SIG-M5 (cell line): ENCODE measurements at places on chromosomes 2 and 18.

DNA sequence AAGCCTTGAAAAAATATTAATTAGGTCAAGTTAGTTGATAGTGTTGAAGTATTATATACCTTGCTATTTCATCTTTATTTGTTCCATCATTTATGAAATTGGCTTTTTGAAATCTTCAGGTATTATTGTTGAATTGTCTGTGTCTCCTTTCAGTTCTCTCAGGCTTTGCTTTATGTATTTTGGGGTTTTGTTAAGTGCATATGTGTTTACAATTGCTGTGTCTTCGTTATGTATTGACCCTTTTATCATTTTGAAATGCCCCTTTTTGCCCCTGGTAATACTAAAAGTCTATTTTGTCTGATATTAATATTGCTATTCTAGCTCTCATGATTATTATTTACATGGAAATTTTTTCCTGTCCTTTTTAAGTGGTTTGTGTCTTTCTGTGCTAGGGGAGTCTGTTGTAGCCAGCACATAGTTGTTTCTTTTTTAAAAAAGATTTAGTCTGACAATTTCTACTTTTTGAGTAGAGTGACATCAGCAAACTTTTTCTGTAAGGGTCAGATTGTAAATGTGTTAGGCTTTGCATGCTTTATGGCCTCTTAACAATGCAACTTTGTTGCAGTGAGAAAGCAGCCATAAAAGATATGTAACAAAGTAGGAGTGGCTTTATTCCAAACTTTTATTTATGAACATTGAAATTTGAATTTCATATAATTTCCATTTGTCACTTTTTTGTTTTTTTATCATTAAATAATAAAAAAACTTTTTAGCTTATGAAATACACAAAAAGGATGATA, 19.9 kb downstream of the SOCS6 start:
- DNase-seq, result no peak

DNA sequence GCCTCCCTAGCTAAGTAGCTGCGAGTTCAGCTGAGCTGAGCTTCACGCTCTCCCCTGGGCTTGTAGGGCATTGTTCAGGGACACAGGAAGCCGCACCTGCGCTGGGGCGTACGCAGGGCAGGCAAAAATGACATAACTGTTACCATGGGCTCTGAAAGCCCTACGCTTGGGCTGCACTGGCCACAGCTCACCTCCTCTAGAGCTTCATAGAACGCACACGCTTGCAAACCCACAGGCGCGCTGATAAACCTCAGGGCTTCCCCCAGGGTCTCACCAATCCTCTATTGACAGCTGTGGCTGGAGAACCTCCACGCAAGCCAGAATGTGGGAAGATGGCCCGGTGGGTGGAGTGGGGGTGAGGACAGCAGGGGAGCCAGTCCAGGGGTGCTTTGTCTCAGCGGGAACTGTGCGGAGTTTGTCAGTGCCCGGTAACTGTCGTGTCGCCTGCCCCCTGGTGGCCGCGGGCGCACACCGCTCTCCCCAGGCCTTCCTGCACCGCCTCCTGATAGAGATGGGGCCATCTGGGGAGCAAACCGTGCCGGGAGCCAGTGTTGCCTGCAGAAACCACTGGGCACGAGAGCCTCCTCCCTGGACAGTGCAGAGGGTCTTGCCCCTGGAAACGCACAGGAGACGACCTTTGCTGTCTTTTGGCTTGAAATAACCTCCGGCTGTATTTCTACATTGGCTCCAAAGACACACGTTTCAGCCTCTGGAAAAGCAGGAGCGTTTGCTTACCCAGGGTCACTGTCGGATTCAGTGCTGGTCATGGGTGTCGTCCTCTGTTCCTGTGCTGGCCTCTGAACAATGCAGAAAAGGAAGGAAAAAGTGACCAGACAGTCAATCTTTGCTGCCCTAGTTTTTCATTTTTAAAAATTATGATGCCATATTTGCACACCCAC, 17.0 kb upstream of the CIDEA start:
- no peak for DNase-seq

- no peak for DNase-seq
Measured at GRCh38 chr18:23108496-23108895, 26.8 kb upstream of the CABLES1 start.

DNA sequence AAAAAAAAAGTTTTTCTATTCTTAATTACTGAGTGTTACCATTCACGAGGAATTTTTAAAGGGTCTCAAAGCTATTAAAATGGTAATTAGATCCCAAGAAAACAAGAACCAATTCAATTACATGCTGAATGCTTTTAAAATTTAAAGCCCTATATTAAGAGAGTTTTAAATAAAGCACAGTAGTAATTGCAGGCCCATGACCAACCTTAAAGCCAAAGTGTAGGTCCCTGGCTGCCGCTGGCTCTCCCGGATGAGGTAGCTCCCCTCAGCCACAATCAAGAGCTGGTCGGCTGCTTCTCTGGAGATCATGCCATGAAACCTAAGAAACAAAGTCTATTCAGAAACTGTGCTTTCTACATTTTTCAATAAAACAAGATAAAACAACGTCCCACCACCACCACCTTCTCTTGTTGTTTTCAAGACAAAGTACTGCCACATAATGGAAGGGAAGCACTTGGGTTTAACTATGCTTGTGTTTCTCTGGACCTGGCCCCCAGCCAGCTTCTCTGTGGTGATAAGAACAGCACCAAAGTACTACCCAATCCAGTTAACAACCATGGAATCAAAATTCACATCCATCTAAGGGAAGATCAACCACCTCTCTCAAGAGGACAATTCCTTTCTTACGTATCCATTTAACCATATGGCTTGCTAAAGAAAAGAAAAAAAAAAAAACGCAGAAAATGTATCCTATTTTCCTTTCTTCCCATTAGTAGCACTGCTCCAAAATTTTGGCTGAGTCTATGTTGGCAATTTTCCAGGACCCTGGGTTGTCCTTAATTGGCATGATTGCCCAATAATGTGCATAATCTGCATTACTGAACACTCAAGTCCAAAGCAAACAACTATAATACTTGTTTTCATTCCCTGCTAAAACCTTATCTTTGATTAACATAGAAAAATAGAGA, 90.1 kb downstream of the CHN1 start:
- DNase-seq, result no peak
